Hippocampal formation (tissue), 2 donors: ENCODE measurements at places on chromosomes 3 and 15.

- no peak for DNase-seq
These were observed 10.2 kb upstream of the TGFBR2 start for GRCh38 chr3:30596152-30596551.

DNA sequence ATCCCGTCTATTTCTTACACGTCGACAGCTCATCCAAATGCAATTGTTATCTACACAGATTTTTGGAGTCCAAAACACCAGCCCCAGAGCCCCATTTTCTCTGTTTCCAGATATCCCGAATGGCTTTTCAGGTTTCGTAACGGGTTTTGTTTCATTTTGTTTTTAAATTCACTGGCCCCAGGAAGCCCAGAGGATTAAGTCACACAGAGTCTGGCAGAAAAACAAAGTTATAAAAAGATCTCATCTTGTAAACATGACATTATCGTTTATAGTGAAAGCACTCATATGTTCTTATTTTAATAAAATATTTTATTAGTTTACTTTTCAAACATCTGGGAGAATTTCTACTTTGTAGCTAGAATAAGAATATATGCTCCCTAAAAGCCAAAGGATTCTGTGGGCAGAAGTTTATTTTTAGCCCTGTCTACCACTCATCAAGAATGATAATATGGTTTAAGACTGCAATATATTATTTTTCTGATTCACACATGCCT, 149.3 kb upstream of the SLC2A2 start:
- DNase-seq, result no peak

DNA sequence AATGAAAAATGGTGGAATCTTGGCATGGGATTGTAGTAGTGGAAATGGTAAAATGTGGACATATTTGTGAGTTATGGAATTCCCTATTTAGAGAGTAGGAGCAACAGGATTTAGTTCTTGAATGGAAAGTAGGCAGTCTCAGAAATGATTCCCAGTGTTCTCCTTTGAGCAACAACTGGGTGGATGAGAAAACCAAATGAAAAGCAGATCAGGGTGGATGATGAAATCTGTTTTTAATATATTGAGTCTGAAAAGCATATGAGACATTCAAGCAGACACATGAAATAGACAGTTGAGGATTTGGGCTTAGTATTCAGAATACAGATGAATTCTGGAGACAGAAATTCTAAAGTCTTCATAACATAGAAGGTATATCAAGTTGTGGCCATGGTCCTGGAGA, 451.3 kb downstream of the LPP start:
- DNase-seq, result no peak

- DNase-seq, result no peak
These were observed 348.7 kb upstream of the LMCD1 start for GRCh38 chr3:8152821-8153418.

DNA sequence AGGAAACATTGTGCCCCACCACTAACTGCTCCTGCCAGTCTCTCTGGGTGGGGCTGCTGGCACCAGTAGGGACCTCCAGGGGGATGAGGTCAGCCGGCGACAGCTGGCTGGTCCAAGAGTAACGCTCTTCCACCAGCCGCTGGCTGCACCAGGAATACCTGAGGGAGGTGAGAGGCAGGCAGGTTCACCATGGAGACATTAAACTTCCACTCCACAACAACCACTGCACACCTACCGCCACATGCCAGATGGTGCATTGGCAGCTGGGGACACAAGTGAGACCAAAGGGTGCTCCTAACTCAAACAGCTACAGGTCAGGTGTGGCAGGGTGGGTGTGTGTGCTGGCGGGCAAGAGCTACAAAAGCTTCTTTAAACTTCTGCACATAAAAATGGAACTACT, 4.5 kb downstream of the POLG start:
- no peak for DNase-seq

DNA sequence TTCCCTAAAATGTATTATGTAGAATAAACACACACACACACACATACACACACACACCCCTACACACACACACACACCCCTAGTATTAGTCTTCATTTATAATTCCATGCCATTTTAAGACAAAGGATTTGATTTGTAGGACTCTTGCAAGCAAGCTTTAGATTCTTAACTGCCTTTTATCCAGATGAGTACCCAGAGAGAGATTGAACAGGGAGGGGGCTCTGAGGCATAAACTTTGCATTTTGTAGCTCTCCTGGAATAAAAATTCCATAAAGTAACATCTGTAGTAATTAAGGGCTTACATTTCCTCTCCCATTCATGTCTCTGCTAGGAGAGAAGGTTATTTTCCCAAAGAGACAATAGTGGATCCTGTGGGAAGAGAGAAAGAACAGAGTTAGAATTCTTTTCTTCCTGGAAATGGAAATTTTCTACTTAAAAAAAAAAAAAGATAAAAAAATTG, 479.4 kb downstream of the RBMS3 start:
- no peak for DNase-seq

GRCh38 chr3:16932877-16933276, 48.1 kb downstream of the PLCL2 start:
- DNase-seq, result no peak

DNA sequence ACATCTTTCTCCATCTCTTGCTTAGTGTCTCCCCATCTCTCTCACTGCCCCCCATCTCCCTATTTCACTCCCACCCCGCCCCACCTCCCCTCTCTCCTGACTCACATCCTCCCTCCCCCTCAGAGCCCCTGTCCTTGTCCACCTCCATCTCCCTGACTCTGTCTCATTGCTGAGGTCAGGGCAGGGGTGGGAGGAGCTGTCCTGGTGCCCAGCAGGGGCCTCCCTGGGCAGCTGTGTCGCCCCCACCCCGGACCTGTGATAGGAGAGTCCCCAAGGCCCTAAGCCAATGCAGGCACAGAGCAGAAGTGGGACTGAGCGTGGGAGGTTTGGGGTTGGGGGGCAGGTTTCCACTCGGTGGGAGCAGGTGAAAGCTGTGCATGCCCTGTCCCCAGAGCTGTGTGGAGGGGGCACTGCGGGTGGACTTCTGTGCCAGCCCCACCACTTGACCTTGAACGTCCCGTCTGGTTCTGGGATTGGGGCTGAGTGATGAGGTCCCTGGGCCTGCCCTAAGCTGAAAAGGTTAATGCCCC, 210.8 kb downstream of the TBC1D2B start:
- no peak for DNase-seq

DNA sequence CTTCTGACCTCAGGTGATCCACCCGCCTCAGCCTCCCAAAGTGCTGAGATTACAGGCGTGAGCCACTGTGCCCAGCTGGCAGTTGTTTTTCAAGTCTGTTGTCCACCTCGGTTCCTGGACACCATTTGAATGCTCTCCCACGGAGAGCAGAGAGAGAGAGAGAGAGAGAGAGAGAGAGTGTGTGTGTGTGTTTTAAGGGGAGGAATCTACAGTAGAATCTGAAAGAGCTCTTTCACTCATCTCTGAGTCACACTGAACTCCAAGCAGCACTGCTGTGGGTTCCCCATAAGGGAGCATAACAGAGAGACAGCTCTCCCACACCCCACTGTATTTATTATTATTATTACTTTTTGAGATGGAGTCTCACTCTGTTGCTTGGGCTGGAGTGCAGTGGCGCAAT, 156.6 kb downstream of the RPLP1 start:
- DNase-seq, result no peak

DNA sequence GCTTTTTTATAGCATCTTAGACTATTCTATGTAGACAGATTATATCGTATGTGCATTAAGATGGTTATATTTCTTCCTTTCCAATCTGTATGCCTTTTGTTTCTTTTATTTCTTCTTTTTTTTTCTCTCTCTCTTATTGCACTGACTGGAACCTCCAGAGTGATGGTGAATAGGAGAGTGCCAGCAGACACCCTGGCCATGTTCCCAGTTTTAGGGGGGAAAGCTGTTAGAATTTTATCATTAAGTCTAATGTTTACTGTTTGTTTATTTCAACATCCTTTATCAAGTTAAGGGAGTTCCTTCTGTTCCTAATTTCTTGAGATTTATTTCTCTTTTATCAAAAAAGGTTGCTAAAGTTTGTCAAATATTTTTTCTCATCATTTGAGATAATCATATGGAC, 116.6 kb upstream of the LRTM1 start:
- DNase-seq, result no peak

- no peak for DNase-seq
These were observed 90.0 kb downstream of the MEGF11 start for GRCh38 chr15:66163553-66163952.

GRCh38 chr3:177928172-177928873, 607.9 kb upstream of the KCNMB2 start:
- DNase-seq, result no peak

DNA sequence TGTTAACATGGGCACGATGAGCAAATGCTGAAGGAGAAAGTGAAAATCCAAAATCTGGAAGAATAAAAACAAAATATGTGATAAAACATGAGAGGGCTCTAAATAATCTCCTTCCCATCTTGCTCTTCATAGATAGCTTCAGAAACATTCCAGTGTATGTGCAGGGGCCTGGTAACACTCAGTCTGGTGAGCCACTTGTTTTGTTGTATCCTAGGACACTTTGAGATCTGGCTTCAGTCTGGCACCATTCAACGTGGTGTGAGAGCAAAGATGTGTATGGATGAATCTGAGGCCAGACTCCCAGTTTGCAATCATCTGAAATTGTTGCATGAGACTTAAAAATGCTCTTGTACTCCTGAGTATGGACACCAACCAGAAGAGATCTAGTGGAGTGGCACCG, 337.2 kb upstream of the ZNF385D start:
- no peak for DNase-seq

- no peak for DNase-seq
These were observed 181.3 kb upstream of the CTDSPL start for GRCh38 chr3:37680401-37680800.

DNA sequence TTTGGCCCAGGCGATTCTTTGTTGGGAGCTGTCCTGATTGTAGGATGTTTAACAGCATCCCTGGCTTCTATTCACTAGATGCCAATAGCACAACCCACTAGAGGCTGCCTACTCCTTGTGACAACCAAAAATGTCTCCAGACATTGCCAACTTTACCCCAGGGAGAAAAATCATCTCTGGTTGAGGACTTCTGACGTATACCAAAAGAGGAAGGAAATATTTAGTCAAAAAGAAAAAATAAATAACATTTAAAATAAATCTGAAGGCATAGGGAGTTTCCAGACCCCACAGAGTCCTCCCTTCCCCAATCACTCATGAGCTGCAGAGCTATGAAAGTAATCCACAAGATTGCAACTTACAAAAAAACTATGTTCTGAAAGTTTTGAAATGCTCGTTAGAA, 61.0 kb downstream of the MECOM start:
- DNase-seq, result no peak

GRCh38 chr15:71883447-71883846, 73.1 kb downstream of the NR2E3 start:
- DNase-seq, result no peak
